ENCODE measurements at places on chromosomes 6 and 20.

DNA sequence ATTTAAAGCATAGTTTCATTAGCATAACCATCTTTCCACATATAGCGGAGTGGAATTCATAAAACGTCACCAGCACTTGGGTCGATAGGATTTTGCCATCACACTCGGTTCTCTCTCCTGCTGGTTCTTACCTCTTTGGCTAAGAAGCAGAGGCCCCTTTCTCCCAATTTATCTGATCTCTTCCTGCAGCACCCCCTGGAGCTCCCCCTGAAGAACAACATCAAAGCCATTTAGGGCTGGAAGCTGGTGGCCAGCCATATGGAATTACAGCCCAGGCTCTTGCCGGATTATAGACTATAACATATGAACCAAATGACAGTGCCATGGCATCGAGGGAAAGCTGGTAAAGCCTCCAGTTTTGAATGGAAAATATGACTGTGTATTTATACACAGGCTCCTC is 6.4 kb upstream of the KIF6 start:
- no peak for DNase-seq

DNA sequence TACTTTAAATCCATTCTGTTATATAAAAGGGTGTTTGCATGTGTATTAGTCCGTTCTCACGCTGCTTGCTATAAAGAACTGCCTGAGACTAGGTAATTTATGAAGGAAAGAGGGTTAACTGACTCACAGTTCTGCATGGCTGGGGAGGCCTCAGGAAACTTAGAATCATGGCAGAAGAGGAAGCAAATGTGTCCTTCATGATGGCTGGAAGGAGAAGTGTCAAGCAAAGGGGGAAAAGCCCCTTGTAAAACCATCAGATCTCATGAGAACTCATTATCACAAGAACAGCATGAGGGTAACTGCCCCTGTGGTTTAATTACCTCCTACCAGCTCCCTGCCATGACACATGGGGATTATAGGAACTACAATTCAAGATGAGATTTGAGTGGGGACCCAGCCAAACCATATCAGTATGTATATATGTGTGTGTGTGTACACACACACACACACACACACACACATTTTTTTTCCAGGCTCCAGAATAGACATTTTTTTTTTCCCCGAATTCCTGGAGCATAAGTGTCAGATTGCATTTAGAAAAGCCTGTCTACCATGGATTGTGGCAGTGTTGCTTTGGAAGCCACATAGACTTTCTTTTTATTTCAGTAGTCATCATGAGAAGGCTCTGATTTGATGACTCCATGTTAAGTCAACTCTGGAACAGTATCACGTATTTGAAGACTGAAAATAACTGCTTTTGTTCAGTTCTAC is 31.5 kb downstream of the KDM1B start:
- no peak for DNase-seq

- no peak for DNase-seq
Observed at GRCh38 chr20:6120491-6120988, 2.3 kb downstream of the FERMT1 start.

GRCh38 chr20:56014998-56015397 is 9.7 kb upstream of the CBLN4 start:
- no peak for DNase-seq

DNA sequence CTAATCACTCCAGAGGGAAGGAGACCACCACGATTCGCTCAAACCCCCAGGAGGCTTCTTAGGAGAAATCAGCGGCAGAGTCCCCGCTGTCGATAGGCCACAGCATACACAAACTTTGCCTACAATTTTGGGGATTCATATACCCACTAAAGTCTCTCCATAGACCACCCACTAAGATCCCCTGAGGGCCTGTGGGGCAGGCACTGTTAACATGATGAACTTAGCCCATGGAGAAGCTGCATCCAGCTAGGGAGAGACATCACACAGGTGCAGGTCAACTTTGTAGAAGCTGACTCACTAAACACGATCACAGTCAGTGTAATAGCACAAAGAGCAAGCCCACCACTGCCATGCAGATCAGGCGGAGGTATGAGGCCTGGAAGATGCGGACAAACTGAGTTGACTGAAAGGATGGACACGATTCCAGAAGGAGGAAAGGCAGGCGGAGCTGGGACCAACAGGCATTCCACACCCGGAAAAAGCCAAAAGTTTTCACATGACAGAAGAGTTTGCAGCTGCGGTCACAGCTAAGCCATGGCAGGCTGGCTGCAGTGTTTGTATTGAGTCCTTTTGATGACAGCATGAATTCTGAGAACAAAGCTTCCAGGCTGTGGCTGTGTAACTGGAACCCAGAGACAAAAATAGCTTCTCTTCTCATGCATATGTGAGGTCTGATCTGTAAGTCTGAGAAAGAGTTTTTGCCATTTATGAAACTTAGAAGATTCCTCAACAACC is 75.7 kb upstream of the QKI start:
- no peak for DNase-seq

- DNase-seq = no peak
Observed at GRCh38 chr20:33042430-33042829, 11.0 kb downstream of the BPIFB6 start.

GRCh38 chr6:70033781-70034180 is 167.4 kb downstream of the COL19A1 start:
- DNase-seq = no peak

GRCh38 chr6:31740397-31741223 is 805 bp downstream of the MSH5 start:
- no peak for DNase-seq

DNA sequence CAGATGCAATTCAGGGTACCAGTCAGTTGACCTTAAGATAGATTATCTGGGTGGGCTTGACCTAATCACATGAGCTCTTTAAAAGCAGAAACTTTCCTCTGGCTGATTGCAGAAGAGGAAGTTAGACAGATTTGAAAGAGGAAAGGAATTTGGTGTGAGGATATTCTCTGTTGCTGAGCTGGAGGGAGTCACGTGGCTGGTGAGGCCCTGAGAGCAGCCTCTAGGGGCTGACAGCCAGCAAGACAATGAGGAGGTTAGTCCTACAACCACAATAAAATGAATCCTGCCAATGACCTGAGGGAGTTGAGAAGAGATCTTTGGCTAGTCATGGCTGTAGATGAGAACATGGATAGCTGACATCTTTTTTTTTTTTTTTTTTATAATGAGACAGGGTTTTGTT is 87.0 kb upstream of the B3GAT2 start:
- DNase-seq = no peak

DNA sequence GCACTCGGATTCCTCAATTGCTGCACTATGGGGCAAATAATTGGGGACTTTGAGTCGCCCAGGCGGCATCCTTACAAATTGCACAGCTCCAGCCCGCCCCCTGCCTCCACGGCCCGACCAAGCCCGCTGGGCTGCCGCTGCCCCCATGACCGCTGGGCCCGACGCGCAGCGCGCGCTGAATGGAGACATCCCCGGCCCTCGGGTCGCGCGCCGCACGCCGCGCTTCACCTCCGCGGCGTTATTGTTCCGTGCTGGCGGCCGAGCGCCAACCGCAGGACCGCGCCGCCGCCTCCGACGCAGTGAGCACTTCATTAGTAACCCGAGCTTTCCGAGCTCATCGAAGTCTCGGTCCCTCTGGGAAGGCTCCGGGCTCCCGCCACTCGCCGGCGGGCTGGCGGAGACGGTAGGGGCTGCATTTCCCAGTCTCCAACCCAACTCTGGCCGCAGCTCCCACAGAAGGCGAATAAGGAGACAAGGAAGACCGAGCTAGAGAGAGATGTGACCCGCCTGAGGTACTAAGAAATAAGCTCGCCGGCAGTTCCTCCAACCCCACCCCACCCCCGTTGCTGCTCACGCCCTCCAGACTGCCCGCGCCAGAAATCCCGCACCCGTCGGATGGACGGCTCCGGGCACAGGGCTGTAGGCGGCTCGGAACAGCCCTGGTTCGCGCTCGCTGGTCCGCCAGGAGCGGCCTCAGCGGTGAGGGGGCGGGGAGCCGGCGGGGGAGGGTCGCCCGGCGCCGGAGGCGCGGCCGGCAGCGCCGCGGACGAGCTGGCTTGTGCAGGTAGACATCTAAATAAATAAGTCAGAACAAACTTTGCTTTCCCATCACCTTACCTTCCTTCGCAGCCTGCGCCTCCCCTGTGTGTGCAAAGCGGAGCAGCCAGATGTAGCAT is 703 bp downstream of the EPHA7 start:
- DNase-seq = no peak

DNA sequence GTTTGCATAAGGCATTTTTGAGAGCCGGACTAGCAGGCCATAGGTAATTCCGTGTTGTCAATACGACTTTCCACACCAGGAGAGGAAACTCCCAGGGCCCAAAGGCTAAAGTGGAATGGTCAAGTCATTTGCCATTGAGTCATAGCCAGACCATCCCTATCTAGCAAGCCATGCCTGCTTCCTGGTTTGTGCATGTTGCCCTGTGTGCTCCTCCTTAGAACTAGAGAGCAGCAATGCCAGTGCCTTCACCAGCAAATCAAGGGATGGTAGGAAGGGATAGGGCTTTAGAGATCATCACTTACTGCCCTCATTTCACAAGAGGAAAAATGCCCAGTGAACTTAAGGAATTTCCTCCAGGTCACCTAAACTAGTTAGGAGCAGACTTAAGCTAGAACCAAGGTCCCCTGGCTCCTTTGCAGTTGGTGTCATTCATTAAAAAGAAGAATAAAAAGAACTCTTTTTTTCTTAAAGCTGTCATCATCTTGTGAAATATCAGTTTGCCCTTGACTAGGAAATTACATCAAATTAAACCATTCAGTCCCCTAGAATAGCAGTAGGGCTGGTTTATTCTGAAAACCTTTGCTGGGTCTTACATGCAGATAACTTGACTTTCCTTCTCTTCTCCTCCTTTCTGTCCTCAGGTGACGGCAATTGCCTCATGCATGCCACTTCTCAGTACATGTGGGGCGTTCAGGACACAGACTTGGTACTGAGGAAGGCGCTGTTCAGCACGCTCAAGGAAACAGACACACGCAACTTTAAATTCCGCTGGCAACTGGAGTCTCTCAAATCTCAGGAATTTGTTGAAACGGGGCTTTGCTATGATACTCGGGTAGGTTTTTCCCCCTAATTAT is 7.4 kb downstream of the TNFAIP3 start:
- no peak for DNase-seq

- DNase-seq = no peak
Observed at GRCh38 chr20:55283889-55284288, 721.4 kb downstream of the CBLN4 start.

DNA sequence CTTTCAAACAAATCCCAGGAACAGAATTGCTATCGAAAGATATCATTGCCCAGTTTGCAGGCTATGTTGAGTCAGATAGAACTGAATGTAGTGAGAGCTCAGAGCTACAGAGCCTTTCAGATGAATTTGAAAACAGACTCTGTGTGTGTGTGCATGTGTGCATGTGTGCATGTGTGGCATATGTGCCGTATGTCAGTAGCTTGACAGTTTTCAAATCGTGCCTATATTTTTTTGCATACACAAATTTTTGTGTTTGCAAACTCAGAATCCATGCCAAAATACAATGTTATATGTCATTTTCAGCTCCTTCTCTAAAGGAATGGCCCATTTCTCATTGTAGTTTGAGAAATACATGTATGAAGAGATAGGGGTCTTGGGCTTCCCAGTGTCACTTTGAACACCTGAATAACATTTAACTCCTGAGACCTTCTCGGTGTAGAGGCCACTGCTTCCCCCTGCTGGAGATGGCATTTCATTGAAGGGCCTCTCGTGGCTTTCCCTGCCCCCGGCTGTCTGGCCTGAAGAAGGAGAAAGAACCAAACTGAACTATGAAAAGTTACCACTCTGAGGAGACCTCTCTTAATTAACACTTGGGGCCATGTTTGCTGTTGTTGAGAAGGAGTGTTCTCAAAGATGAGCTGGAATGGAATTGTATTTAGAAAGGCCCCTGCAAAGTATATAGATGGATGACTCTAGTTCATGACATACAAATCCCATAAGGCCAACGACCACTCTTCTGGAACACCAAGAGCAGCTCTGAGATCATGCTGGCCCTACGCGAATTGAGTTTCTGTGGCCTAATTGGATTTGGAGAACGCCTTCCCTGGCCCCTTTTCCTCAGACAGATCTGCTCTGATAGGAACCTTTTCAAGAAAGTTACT is 58.7 kb downstream of the VAPB start:
- DNase-seq = peak; percentile 35

- DNase-seq = no peak
Observed at GRCh38 chr6:70717038-70717801, 49.5 kb downstream of the SMAP1 start.

- no peak for DNase-seq
Observed at GRCh38 chr20:15618912-15619311, 954.3 kb downstream of the KIF16B start.

DNA sequence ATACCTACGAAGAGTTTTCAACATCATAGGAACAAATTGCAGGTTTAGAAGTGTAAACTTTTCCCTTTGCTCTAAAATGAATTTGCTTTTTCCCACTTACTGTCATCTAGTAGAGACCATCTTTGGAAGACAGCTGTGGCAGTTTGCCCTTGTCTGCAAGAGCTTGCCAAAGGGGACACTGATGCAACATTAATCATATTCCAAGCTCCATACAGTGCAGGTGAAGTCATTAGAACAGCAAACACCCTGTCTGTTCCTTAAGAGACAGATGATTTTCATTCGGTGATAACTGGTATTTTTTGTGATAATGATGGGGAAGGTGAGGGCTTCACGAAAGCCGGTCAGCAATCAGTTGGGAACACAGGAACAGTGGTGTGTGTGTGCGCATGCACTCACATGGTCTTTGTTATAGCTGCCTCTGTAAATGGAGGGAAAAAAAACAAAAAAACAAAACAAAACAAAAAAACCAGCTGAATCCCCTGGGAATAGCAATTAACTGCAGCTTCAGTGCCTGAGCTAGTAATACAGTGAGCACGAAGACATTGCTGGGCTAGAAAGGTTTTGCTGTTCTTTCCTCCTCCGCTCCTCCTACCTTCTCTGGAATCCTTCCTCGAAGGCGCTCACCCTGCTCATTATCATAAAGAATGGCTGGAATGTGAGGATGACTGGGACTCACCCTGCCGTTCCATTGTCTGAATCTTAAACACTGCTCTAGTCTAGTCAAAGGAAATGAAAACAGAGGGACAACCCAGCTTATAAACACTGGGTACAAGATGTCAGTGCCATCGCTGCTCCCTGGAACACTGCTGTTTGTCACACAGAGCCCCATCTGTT is 35.2 kb upstream of the KIF13A start:
- DNase-seq = peak; percentile 11

DNA sequence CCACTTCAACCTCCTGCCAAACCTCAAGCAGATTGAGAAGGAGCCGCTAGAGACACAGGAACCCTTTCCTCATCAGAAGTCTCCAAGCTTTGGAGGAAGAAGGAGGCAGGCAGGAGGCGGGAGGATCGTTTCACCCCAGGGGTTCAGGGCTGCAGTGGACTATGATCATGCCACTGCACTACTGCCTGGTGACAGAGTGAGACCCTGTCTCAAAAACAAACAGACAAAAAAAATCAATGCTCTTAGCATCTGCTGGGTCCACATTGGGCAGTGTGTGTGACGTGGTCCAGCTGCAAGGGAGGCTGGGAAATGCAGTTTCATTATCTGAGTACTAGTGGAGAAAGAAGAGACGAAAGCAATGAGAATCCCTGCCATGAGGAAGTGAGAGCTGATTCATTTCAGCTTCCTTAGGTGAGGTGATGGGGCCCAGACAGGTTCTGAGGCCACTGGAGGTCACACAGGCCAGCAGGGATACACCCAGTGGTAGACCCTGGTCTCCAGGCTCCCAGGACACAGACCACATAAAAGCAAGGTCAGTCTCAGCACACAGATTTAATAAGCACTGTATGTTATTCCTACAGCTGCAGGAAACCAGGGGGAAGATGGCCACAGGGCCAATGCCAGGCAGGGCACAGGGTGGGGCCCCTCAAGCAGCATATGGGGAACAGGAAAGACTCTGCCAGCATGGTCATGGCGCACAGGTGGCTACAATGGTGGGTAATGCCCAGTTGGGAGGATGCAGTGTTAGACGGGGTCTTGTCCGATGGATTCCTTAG is 4.3 kb downstream of the GFRA4 start:
- no peak for DNase-seq
